ENCODE measurements at places on chromosomes 5 and 9.

DNA sequence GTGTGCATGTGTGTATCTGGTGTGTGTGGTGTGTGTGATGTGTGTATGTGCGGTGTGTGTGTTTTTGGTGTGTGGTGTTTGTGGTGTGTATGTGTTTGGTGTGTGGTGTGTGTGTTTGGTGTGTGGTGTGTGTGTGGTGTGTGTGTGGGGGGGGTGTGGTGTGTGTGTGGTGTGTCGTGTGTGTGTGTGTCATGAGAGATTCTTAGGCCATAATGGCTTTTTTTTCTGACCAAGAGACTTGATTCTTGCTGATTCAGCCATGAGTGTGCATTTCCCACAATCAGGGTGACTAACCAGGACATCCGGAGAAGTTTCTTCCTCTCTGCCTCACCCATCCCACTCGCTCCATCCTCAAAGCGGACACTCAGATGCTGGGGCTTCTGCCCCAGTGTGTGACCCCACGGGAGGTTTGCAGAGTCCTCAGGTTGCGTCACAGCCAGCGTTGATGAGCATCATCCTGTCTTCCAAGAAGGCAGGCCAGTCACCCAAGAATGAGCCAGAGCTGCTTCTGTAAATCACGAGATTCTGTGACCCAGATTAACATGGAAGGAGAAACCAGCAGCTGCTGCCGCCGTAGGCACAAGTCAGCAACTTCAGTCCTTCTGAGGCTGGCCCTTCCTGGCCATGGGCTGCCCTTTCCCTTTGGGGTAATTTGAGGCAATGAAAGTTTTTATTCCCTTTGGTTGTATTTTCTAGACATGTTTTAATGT lies 12.5 kb upstream of the CTSL start:
- DNase-seq, result no peak
- H3K4me1 ChIP-seq, result peaks cover 12% of the 10 kb centered on the region
- H3K4me3 ChIP-seq, result no peak overlapping the region
- no peak overlapping the region for H3K27ac ChIP-seq

DNA sequence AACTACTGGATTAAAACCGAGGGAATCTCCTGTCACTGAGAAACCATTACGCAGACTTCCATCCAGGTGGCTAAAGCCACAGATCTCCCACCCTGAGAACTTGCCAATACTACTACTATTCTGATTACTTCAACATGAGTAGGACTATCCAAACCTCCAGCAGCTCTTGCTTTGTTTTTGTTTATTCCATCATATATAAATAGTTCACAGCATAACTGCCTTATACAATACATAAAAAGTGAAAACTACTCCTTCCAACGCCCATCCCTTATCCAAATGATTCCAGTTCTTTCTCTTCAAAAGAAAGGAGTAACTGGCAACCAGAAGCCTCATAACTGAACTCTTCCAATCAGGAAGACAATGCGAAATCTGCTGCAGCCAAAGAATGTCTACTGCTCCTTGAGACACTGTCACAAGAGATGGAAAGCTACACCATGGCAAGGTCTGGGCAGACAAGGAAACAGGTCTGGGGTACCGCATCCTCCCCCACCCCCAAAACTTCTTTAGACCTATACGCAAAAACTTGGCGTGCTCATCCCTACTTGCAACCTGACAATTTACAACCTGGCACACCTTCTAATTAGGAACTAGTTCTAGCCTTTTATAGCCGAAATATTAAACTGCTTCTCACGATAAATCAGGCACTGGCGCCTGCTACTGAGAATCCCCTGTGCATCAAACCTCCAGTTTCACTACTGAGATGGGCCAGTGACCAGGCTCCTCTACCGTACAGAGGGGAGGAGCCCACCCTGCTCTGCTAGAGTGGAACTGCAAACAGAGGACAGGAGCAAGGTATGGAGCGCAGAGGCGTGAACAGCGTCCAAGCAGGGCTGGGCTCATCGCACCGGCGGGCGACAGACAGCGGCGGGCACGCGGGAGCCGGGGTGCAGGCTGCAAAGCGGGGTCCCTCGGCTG lies 986 bp downstream of the PLPP1 start:
- H3K27ac ChIP-seq, result peak overlapping the region; percentile 70
- peaks cover 36% of the 10 kb centered on the region for H3K4me1 ChIP-seq
- no peak for DNase-seq
- H3K36me3 ChIP-seq, result peaks cover 9% of the 10 kb centered on the region
- H3K4me3 ChIP-seq, result peak overlapping the region; percentile 92
- no peaks in the 10 kb centered on the region for H3K27me3 ChIP-seq

- peak; percentile 6 for DNase-seq
- H3K4me3 ChIP-seq, result no peak overlapping the region
- H3K36me3 ChIP-seq, result no peaks in the 10 kb centered on the region
- H3K27me3 ChIP-seq, result peaks cover 2% of the 10 kb centered on the region
Observed at GRCh38 chr5:150989695-150990094, 30.7 kb upstream of the GPX3 start.

GRCh38 chr9:87813119-87813463 lies 69.6 kb upstream of the SPATA31E1 start:
- H3K27me3 ChIP-seq, result peaks cover 5% of the 10 kb centered on the region
- no peak overlapping the region for H3K4me3 ChIP-seq
- peaks cover 11% of the 10 kb centered on the region for H3K4me1 ChIP-seq

GRCh38 chr5:146394486-146394885 lies 52.6 kb upstream of the TCERG1 start:
- H3K4me1 ChIP-seq, result no peaks in the 10 kb centered on the region
- DNase-seq, result no peak
- H3K36me3 ChIP-seq, result no peaks in the 10 kb centered on the region
- no peak overlapping the region for H3K27ac ChIP-seq
- H3K4me3 ChIP-seq, result no peak overlapping the region

GRCh38 chr5:127595484-127596368 lies 53.2 kb upstream of the CTXN3 start:
- H3K27ac ChIP-seq, result no peak overlapping the region
- peaks cover 5% of the 10 kb centered on the region for H3K4me1 ChIP-seq
- no peaks in the 10 kb centered on the region for H3K36me3 ChIP-seq
- no peak overlapping the region for H3K4me3 ChIP-seq
- DNase-seq, result no peak
- no peaks in the 10 kb centered on the region for H3K27me3 ChIP-seq

DNA sequence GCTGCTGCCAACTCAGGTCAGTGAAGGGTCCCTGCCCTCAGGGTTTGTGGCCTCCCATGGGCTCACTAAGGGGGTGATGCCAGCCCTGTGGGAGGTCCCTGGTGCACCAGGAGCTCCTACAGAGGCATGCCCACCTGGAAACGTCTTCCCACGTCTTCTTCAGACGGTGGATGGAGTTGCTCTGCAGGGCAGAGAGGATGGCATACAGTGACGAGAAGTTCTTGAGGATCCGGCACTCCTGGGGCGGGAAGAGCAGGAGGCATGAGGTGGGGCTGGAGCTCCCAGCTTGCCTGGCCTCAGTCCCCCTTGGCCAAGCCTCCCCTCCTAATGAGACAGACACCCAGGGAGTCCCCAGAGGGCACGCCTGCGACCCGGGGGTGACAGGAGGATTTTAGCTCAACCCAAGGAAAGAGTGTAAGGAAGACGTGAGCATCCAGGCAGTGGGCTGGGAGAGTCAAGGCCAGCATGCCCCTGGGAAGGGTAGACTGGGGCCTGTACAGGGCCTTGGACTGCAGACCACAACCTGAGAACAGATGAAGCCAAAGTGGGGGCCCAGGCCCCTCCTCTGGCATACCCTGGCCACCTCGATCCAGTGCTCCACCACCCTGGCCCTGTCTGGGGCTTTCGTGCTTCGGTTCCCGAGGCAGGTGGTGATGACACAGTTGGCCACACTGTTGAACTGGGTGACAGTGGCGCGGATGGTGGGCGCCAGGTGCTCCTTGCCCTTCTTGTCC lies 14.4 kb downstream of the RALGDS start:
- DNase-seq, result no peak
- peaks cover 8% of the 10 kb centered on the region for H3K4me1 ChIP-seq

GRCh38 chr5:40221796-40222195 lies 457.9 kb upstream of the PTGER4 start:
- H3K36me3 ChIP-seq, result peaks cover 4% of the 10 kb centered on the region
- peaks cover 72% of the 10 kb centered on the region for H3K4me1 ChIP-seq
- H3K27ac ChIP-seq, result no peak overlapping the region
- no peak for DNase-seq
- H3K4me3 ChIP-seq, result no peak overlapping the region
- H3K27me3 ChIP-seq, result no peaks in the 10 kb centered on the region

All from activated naive CD8-positive, alpha-beta T cell treated with anti-CD3 and anti-CD28 coated beads, Interleukin-2, amount 50 U/mL, for 24 hours (primary cell).